Mesenteric fat pad (tissue), 1 donor: ENCODE measurements at places on chromosomes 6 and 20. TPM values are rescaled to one million over a fixed set of nuclear protein-coding genes. Genes with fewer than 3 reads are reported as not detected.

DNA sequence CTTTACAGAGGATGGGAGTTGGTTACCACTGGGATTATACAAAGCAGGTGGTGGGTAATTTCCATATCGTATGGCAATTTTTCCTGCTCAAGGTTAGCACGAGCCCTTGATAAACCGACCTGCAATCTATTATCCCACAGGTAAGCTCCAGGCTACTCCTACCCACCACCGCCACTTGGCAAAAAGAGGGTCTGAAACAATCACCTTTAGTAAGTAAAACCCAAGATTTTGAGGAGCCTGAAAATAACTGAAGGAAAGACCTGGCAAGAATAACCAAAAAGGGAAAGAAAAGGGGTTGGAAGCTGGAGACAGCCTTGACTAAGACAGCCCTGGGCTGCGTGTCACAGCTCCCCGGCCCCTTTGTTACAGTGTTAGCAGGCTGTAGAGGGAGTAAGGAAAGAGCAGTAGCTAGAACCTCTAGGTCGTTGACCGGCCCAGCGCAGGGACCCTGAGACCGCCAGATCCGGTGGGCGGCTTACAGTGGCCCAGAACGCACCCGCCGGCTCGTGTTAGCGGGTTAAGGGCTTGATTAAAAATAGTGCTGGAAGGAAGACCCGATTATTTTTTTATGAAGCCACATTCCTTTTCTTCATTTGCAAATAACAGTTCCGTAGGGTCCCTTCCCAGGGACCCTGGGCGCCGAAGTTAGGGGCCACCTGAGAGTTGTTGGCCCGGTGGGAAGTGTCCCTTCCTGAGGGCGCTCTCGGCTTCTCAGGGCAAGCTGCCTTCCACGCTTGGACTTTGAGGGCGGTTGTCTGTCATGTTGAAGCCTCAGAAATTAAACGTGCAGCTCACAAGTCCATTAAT lies 30.5 kb downstream of the TFAP2B start:
- DNase-seq = no peak

- DNase-seq = no peak
These were observed 1076.4 kb downstream of the HACE1 start for GRCh38 chr6:103783329-103783728.

DNA sequence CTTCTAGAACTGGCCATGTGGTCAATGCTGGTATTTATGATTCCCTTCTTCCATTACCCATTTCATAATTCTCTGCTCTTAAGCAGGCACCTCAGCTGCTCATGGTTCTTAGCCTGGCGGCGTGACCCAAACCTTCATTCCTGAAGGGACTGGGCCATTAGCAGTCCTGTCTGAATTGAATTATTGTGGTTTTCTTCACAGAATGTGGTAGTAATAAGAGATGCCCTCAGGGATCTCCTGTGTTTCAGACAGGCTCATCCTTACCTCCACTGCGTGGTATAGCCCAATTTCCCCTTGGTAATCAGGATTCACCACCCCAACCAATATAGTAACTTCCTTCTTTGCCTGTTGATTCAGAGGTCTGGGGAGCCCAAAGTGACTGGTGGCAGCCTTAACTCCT lies 37.6 kb downstream of the PKIB start:
- DNase-seq = no peak

DNA sequence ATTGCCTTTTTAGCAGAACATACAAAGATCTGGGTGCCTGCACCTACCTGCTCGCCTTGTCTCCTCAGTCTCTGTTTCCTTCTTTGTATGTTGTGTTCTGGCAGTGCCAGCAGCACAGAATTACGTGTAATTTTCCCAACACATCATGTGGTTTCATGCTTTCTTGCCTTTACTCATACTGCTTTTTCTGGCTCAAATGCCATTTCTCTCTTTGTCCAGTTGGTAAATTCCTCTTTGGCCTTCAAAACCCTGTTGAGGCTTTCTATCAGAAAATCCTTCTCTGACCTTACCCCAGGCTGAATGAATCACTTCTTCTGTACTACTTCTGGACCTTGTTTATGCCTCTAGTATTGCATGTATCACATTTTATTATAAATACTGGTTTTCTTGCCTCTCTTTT lies 31.8 kb downstream of the L3MBTL3 start:
- no peak for DNase-seq

GRCh38 chr20:53364646-53365045 lies 229.0 kb downstream of the ZNF217 start:
- no peak for DNase-seq

DNA sequence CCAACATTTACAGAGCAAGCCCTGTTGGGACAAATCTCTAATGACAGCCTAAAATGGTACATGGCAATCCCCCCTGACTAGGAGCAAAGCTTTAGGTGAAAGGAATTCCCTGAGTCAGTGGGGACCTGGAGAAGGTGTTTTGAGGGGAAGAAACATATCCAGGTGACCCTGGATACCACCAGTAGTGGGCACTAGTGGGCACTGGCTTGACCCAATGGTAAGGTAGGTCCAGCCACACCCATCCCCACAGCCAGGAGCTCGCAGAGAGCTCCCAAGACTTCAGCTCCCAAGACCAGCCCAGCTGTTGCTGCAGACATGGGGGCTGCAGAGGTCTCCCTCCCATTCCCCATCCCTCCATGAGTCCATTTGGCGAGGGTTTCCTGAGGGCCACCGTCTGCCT lies 19.5 kb downstream of the GRM4 start:
- no peak for DNase-seq

DNA sequence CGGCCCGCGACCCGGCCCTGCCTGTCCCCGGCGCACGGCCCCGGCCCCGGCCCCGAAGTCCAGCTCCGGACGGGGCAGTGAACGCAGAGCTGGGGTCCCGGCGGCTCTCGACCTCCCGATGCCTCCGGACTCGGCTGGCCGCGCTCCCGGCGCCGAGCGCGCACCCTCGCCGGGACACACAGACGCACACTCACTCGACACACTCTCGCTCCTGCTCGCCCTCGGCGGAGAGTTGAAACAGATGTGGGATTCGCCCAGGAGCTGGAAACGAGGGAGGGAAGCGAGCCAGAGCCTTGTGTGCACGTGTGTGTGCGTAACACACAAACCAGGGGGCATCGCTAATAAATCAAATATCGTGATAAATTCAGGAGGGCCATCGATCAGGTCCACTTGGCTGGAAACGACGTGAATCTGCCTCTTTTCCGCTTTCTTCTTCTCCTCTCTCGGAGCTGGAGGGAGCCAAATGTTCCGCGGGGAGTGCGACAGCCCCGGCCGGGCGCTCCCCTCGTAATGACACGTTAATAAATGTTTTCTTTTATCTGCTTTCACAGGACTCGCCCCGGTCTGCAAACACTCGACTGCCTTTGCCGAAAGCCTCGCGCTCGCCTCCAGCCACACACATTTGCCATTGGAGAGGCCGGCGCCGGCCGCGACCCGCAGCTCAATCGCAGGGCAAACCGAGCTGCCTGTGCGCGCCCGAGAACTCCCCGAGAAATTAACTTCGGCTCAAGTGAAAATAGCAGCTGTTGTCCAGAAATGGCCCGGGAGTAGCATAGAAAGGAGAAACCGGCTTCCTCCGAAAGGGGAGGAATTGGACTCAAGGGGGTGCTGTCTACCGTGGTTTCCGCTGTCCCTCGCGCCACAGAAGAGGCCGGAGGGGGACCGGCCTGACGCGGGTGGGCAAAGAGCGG lies 828 bp upstream of the SULF2 start:
- no peak for DNase-seq

GRCh38 chr6:43103253-43103876 lies 27.3 kb downstream of the PTK7 start:
- DNase-seq = no peak

DNA sequence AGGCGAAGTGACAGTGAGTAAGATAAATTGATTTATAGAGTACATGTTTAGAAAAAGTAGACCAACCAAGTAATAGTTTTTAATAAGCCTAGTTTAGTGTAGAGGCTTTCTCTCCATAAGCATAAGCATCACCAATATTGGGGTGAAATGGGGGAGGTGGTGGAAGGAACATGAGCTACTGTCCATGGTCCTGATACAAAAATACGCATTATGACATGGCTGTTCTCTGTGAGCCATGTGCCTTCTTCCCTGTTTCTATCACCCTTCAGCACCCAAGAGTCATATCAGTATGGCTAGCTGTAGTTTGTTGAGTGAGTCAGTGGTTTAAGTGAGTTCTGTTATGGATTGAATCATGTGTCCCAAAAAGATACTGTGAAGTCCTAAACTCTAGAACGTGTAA lies 150.8 kb downstream of the EDN1 start:
- no peak for DNase-seq

- DNase-seq = no peak
These were observed 9.9 kb downstream of the SERAC1 start for GRCh38 chr6:158158123-158158522.

DNA sequence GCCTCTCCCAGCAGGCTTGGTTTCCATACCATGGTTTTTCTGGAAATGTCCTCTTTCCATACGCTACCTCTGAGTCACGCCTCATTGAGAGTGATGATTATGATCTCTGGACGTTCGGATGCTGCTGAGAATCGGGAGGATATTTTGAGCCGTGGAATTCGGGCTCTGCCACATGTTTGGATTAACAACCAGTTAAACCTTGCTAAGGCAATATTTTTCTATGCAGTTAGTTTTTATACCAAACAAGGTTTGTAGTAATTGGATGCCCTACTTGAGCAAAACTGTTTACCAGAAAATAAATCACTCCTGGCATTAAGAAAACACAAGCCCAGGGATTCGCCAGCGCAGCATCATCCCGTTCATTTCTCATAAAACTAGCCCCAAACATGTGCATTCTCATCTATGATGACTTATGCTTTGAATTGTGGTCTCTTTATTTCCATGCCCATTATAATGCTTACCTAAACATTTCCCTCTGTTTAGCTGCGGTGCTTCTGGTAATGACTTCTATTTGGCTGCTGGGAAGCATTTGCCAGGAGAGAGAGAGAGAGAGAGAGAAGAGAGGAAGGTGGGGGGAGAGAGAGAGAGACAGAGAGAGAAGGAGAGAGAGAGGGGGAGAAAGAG lies 198.9 kb downstream of the CLIC5 start:
- no peak for DNase-seq

DNA sequence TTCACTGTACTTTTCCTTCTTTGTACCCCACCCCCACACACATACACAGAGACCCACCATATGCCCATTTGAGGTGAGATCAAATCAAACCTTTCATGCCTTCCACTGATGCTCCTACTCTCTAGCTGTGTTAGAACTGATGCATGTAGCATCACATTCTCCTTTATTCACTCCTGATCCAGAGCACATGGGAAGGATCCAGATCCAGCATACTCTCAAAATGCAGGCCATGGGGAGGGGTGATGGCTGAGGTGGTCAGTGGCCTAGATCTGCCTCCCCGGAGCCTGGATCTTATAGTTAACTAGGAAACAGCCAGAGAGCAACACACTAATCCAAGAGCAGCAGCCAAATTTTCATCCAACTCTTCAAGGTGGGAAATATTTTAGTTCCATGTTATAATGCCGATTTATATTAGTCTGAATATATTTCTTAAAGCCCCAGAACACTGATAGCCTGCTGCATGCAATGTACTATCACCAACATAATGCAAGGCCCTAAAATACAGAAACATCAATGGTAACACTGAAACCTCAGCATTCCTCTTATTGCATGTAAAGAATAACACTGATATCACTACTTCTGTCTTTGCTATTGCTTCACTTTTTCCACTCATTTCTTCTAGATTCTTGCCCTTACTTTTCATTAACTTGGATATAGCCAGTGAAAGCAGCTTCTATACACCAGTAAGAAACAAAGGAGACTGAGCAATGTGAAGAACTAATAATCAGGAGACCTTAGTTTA lies 126.8 kb upstream of the BEND6 start:
- no peak for DNase-seq

DNA sequence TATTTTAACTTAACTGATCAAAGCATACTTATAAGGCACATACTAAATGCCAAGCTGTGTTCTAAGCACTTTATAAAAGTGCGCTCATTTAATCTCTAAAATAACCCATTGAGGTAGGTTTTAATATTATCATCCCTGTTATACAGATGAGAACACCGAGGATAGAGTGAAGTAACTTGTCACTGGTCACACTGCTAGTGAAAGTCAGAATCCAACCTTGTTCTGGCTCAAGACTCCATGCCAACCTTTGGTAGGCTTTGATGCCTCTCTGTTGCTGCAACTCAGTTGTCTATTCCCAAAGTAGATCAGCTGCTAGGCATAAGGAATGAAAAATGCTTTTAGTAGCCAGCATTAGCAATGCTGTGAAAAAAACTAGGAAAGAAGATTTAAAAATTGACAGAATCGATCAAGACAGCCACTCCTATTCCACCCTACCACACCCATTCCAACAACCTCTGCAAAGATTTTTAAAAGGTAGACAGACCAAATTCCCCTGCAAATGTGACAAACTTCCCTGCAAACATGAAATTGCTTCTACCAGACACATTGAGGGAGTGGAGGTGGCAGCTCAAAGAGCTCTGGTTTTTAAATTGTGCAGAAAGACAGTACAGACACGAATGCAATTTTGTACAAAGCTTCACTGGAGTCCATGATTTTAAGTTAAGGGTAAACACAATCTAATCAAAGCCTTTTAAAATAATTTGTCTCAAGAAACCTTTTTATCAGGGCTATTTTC lies 39.8 kb upstream of the CAP2 start:
- no peak for DNase-seq

ANKRD60 gene
- total RNA-seq = not detected

GRM1 gene
- total RNA-seq = not detected

NR2E1 gene
- total RNA-seq = not detected

PKIB gene
- 1.00 TPM for total RNA-seq

LRRC73 gene
- 0.45 TPM for total RNA-seq

IL20RA gene
- total RNA-seq = 0.93 TPM
